Kidney (tissue), 22 donors: ENCODE measurements at places on chromosomes 3 and 15. TPM values are rescaled to one million over a fixed set of nuclear protein-coding genes. Genes with fewer than 3 reads are reported as not detected.

IL17RB gene
- 27.7 TPM for total RNA-seq

LPCAT4 gene
- 37.5 TPM for total RNA-seq

GOLGA6L7 gene
- not detected for total RNA-seq

ANKUB1 gene
- total RNA-seq = not detected

PIK3CB gene
- 48.0 TPM for total RNA-seq

ZNF35 gene
- total RNA-seq = 11.6 TPM

GPR160 gene
- 24.9 TPM for total RNA-seq

TIGIT gene
- 2.7 TPM for total RNA-seq
